ENCODE measurements at places on chromosomes 4 and X.

DNA sequence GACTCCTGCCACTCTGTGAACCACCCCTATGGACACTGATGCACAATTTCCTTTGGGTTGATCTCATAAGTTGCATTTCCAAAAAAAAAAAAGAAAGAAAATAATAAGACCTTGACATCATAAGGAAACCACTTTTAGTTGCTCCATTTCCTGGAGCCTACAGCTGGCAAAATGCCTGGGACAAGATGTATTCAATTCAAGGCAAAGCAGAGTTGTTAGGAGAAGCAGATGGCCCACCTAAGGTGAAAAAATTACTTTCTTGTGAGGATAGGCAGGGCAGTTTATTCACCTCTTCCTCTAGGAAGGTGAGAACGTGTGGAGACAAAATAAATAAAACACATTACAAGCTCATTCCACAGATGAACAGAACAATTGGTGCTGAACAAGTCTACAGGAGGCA is 14.1 kb upstream of the SCRG1 start:
- DNase-seq, result no peak

DNA sequence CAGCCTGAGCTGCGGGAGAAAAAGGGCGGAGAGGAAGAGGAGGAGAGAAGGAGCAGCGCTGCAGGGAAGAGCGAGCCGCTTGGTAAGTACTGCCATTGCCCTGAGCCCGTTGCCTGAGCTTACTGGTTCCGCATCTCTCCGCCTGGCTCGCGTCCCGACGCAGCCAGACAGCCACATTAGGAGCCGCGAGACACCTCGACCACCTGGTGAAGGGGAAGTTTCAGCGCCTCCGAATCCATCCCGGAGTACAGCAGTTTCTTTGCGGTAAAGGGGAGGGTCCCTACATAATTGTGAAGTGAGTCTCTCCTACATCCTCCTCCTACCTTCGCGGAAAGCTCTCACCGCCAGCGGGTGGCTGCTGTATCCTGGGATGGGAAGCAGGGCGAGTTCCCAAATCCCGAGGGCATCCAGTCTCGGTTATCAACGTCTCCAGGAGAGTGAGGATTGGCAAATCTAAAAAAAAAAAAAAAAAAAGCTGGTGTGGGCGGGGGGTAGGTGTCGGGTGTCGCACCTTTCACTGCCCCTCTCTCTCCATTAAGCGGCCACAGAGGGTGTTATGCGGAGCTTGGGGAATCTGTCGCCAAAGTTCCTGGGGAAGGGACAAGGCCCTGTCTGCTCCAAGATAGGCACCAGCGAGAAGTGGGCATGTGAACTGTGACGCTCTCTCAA is 7.9 kb downstream of the TBX22 start:
- DNase-seq, result no peak

DNA sequence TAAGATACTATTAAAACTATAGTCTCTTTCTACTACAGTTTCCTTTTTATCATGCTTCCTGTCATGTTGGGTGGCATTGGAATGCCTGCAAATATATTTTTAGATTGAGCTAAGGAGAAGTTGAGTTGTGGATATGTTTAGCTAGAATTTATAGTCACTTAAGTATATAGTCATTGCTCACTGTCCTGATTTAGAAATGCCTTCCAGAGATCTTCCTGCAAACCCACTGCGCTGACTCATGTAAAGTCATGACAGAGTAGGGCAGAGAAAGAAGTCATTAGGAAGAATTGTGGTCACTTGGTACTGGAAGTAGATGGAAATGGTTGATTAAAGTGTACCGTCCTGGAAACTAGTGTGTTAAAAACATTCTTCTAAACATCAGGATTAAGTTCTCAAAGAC is 490.3 kb upstream of the PABPC4L start:
- no peak for DNase-seq

GRCh38 chr4:82666970-82667665 is 105.3 kb upstream of the TMEM150C start:
- DNase-seq, result no peak

DNA sequence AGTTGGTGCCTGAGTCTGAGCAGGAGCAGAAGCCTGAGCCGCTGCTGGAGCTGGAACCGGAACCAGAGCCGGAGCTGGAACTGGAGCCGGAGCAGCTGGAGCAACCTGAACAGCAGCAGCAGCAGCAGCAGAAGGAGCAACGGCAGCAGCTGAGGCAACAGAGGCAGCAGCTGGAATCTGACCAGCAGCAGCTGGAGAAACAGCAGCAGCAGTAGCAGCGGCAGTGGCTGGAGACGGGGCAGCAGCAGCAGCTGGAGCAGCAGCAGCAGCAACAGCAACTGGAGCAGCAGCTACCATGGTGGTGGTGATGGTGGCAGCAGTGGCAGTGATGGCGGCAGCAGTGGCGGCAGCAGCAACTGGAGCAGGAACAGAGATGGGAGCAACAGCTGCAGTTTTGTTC is 61.5 kb downstream of the AMOT start:
- no peak for DNase-seq

GRCh38 chr4:55347610-55348228 is 1.7 kb downstream of the SRD5A3 start:
- no peak for DNase-seq

DNA sequence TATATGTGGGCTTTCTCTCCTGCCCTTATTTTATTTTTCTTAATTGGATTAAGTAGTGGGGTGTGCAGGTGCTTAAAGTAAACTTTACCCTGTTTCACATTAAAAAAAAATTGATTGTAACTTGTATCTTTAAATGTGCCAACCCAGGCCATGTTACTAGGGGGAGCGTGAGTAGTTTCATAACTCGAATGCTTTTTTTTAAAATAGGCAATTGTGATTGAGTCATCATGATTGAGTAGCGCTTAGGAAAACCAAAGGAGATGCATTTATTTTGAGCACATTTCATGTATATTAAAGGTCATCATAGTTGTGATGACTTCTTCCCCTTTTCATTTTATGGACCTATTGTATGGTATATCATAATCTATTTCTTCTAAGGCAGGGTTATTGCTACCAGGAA is 32.2 kb downstream of the GPAT3 start:
- no peak for DNase-seq

DNA sequence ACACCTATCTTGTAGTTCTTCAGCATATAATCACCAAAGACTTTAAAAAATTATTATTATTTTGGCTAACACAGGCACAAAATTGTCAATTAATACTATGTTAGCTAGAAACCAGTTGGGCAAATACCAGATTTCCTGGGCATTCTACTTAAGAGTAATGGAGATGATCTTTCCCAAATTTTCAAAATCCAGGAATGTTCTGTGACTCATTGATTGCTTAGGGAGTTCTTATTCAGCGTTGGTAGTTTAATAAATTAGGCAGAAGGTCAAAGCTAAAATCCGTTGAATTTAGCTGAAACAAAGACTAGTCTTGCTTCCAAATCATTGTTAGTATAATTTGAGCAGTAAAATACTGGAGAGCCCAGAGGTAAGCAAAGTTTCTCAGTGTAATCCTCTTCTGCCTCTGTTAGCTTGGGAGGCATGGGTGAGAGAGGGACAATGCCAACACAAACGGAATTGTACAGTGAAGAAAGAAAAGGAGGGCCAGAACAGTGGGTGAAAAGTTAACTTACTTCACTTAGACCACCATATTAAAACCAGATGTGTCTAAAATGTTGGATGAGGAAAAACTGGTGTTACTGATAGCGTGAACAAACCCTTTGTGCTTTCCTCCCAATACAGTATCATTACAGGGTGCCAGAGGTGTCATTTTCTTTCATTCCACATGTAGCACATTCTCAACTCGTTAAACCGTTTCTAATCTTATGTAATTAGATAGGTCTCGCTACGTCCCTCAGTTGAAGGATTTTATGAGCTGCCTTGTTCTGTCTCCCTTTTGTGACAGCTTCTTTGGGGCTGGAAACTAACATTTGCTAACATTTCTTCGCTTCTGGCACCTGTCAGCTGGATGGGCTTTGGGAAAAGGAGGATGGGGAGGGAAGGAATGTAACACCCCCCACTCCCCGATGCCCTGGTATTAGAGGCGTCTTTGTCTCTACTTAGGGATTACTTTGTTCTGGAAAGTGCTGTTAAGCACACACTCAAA is 87.4 kb upstream of the CITED1 start:
- DNase-seq, result no peak

All from hypothalamus (tissue), 51 donors.